Posterior vena cava (tissue), 2 donors: ENCODE measurements at places on chromosomes 7 and 10. TPM values are rescaled to one million over a fixed set of nuclear protein-coding genes. Genes with fewer than 3 reads are reported as not detected.
A peak's percentile ranks its signal among the peaks of the same experiment; 100 is the strongest.

GRCh38 chr10:112288486-112288885 lies 5.3 kb downstream of the TECTB start:
- DNase-seq: no peak

DNA sequence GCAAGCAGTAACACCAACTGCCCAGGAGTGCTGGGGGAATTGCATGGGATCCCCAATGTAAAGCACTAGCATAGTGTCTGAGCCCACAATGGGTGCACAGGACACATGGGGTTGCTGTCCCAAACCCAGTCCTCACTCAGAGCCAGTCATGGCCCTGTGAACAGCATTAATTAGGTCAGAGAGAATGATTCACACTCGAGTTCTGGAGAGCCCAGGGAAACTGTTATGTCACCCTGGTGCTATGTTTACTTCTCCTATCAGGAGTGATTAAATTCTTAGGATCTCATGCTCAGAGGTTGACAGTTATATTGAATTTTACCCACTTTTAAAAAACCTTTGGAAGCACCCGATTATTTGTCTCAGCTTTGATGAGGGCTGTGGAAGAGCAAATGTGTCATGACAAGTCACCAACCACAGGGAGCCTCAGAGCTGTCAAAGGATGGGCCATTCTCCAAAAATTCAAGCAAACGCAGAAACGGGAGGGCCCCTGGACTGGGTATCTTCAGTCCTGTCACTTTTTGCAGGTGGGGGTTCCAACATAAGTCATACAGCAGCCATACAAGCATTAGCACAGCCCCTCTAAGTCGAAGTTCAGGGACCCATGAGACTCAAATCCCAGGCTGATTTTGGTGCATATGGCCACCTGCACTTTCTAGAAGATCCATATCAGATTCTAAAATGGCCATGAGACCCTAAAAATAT lies 1.3 kb upstream of the RASSF4 start:
- no peak for DNase-seq

- DNase-seq: no peak
Observed at GRCh38 chr10:103111031-103111917, 81.8 kb downstream of the NT5C2 start.

- no peak for DNase-seq
Observed at GRCh38 chr7:43649755-43650274, 66.9 kb downstream of the STK17A start.

DNA sequence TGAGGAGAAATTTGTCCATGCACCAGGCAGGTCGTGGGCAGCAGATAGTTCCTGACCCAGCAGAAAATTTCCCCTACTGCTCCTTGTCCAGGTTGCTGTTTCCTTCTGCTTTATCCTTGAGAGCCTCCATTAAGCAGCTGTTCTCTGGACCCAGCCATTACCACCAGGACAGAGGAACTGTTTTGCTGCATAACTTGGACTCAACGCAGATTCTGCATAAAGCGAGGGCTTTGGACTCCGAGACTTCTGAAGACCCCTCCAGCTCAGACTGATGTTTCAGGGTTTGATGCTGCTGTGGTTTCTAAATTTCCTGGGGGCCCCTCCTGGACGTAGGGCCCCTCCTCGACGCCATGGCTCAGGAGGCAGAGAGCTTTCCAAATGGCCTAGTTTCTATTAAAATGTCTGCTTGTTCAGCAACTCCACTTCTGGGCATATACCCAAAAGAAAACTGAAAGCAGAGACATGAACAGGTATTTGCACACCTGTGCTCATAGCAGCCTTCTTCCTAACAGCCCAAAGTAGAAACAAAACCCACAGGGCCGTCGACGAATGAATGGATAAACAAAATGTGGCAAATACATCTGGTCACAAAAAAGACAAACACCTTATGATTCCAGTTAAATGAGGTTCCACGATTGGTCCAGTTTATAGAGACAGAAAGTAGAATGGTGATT lies 28.3 kb upstream of the LMTK2 start:
- DNase-seq: peak; percentile 19

- DNase-seq: no peak
Observed at GRCh38 chr10:71761105-71761511, 12.2 kb downstream of the VSIR start.

- DNase-seq: no peak
Observed at GRCh38 chr10:125533866-125534265, 149.1 kb downstream of the TEX36 start.

DNA sequence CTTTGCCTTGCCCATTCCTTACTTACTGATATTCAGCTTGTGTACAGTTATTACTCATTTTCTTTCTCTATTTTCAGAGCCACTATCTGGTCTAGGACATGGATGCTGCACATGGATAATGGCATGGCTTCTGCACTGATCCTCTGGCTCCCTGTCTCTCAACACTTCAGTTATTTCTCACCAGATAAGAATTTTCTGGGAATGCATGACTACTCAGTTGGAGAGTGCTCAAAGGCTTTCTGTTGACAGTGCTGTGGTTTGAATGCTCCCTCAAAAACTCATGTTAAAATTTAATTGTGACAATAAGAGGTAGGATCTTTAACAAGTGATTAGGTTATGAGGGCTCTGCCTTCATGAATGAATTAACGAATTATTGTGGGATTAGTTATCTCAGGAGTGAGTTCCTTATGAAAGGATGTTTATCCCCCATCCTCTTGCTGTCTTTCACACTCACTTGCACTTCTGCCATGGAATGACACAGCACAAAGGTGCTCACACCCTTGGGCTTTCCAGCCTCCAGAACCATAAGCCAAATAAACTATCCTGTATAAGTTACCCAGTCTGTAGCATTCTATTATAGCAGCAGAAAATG lies 16.1 kb upstream of the PIK3CG start:
- DNase-seq: no peak

DNA sequence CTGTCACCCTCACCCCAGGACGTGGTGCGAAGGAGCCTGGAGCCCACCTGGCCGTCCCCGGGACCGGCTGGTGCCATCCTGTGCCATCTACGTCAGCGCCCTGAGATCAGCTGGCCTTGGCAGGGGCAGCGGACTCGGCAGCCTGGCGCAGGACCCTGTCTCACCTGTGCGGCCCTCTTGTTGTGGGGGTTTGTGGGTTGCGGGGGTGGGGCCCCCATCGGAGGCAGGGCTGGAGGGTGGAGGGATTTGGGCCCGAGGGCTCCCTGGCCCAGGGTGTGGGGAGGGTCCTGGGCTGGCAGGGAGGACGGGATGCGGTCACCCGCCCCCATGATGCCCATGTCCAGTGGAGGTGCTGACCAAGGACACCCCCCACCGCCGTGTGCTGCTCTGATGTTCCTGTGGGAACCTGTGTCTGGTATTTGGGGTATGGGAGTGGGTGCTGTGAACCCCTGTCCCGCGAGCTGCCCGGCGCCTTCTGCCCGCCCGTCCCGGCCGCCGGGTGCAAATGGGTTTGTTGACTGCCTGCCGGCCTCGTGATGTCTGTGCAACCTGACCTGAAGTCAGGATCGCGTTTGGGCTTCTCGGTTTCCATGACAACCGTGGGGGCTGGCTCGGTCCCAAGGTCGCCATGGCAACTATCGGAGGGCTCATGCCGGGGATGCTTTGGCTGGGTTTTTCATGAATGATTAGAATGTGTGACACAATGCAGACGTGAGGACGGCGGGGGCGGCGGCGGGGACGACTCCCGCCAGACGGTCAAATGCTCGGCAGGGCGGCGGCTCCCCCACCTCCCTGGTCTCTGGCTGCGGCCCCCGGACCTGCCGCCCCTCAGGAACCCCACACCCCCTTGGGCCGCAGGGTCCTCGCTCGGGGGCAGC lies 7.3 kb downstream of the MAFK start:
- DNase-seq: peak; percentile 99

- DNase-seq: no peak
Observed at GRCh38 chr7:22173685-22174573, 183.0 kb downstream of the RAPGEF5 start.

GRCh38 chr7:137656227-137656849 lies 190.4 kb downstream of the DGKI start:
- DNase-seq: peak; percentile 94

DNA sequence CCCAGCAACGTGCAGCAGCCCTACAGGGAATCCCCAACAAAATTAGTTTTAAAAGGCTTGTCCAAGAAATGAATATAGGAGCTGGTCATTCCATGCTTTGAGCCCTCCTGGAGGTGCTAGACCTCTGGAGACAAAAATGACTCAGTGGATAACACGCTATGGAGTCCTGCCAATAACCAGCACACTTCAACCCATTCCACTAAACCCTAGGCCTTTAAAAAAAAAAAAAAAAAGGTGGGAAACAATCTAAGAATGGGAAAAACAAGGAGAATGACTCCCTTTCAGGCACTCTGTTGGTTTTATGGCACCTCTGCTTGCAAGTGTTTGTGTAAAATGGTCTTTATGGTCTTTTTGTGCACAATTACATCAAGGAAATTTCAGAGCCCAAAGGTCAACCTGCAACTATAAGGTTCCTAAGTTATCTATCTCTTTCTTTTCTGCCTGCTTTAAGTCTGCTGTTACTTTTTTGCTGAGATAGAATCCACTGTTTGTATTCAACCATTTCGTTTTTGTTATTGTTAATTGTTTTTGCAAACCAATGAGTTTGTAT lies 21.3 kb downstream of the AVL9 start:
- no peak for DNase-seq

GRCh38 chr10:76403912-76404311 lies 972.5 kb downstream of the LRMDA start:
- DNase-seq: no peak

- DNase-seq: peak; percentile 63
Observed at GRCh38 chr10:506451-507354, 182.8 kb downstream of the DIP2C start.

DNA sequence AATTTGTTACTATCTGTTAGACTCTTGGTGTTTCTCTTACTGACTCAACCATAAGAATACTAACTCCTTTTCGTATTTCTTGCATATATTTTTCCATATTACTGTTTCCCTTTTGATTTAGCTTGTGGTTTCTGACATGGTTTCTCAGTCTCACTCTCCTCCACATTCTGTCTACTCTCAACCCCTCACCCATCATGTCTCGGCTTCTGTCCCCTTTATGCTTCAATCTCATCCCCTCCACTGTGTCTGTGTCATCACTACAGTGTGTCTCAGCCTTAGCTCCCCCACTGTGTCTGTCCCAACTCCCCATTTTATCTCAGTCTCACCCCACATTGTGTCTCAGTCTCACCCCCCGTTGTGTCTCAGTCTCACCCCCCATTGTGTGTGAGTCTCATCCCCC lies 126.9 kb downstream of the VIPR2 start:
- DNase-seq: no peak

TWIST1 gene
- total RNA-seq: 5.0 TPM

AKR1C3 gene
- 29.6 TPM for total RNA-seq

AGR3 gene
- total RNA-seq: not detected

SPDYE8 gene
- total RNA-seq: not detected

JAKMIP3 gene
- total RNA-seq: 0.62 TPM

TNKS2 gene
- total RNA-seq: 29.8 TPM

ERVW-1 gene
- not detected for total RNA-seq

BMPER gene
- 5.6 TPM for total RNA-seq

SLC29A4 gene
- total RNA-seq: 0.90 TPM
